ENCODE measurements at places on chromosomes 1 and 21.

- DNase-seq = no peak
These were observed 55.7 kb upstream of the EPHA8 start for GRCh38 chr1:22507587-22507986.

DNA sequence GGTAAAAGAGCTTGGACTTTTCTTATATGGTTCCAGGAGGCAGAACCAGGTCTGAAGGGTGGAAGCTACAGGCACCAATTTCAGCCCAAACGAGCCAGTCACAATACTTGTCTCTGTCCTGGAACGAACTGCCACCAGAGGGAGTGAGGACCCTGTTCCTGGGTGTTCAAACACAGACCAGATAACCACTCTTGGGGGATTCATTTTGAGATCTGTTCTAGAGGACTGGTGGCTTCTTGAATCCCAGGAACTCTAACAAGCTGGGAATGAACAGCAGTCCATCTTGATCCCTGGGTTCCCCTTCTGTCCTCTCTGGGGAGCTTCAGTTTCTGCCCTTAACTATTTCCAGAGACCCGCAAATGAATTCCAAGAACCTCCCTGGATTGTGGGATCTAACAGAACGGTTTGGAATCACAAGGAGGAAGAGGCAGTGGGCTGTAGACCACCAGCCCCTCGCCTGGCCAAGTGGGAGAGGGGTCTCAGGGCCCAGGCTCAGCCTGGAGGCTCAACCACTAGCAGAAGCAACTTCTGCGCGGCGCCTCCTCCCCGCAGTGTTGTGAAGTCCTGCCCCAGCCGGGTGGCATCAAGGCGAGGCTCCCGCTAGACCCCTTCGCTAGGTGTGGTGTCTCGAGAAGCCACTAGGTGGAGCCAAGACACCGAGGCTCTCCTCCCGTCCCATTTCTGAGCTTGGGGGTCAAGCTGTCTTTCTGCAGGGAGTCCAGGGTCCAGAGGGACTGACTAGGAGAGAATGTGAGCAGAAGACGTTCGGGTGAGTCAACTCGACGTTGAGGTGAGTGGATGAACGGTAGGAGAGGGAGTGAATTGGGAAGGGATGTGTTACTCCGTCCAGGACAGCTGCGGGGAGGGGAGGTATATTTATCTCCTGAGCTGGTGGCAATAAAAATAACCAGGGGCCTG, 12.1 kb upstream of the NES start:
- peak; percentile 91 for DNase-seq

GRCh38 chr1:65243491-65243890, 65.9 kb upstream of the DNAJC6 start:
- no peak for DNase-seq

GRCh38 chr1:196180847-196181593, 427.2 kb downstream of the KCNT2 start:
- DNase-seq = peak; percentile 56

DNA sequence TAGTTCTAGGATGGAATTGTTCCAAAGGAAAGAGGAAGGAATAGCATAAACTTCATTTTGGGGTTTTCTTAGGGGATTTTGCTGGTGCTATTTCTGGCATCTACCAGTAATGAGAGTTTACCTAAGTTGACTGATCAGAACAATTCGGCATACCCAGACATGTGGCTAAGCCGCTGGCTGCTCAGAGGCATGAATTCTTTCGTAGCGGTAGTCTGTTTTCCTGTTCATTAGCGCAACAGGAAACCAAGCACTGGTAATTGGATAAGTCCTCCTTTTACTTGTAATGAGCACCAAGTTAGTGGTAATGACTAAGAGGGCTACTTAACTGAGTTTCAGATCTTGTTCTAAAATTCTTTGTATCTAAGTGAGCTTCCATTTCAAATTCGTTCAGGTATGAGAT, 38.6 kb downstream of the C21orf91 start:
- DNase-seq = no peak

- DNase-seq = no peak
These were observed at the start of gene EDARADD for GRCh38 chr1:236393681-236394481. Gene EDARADD (plus strand): TSS chr1:236394286. CDS start chr1:236394445, 159 bp downstream.
